ENCODE measurements at places on chromosomes 7 and 10. TPM values are rescaled to one million over a fixed set of nuclear protein-coding genes. Genes with fewer than 3 reads are reported as not detected.
A peak's percentile ranks its signal among the peaks of the same experiment; 100 is the strongest.

ITPRID1 gene
- total RNA-seq = 0.18 TPM

GRCh38 chr10:119526621-119527592 lies 15.6 kb downstream of the RGS10 start:
- DNase-seq = no peak

DNA sequence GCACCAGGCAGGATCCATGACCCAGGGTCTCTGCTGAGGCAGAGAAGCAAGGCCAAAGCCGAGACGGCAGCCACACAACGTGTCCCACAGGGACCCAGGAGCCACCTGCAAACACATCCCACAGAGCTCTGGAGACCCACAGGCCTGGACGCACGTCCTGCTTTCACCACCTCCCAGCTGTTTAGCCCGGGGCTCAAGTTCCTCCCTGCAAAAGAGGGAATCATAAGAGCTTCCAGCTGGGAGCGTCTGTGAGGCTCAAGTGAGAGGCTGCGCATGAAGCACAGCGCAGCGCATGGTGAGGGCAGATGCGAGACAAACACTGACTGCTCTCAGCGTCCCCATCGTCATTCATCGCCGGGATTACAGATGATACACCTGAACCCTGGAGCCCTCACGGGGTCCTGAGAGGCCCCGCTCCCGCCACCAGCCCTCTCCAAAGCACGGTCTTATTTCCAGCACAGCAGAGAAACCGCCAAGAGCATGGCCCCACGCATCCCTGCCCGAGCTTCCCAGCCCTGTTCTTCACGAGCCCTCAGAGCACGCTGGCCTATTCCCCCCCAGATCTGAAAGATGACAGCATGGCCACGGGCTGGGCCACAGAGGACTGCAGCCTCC lies 88.7 kb downstream of the MAD1L1 start:
- DNase-seq = no peak

ODAD2 gene
- total RNA-seq = 6.7 TPM

DNA sequence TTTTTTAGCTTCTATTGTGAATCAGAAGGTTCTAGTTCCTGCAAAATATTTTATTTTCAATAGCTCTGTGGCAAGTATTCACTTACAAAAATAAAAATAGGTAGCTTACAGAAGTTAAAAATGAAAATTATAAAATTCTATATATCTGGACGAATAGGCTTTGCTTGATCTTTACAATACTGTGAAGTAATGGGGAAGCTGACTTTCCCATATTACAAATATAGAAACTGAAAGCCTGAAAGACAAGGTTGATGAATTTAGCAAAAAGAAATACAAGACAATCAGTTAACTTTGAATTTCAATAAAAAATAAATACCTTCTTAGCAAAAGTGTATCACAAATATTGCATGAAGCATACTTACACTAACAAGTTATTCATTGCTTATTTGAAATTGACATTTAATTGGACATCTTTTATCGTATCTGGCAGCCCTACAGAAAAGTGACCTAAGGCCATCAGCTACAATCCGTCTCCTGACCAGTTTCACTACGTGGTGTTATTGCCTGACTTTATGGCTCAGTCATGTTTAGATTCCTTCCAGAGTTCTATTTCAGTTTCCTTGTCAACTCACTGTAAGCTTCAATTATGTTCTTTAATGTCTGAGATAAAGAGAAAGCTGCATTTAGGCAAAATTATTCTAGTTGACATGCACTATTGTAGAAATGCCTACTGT lies 310.5 kb upstream of the HGF start:
- no peak for DNase-seq

- peak; percentile 81 for DNase-seq
Observed at GRCh38 chr10:14032406-14032998, 298.2 kb downstream of the FRMD4A start.

GRCh38 chr7:2729893-2730716 lies 42.1 kb downstream of the AMZ1 start:
- peak; percentile 42 for DNase-seq

DNA sequence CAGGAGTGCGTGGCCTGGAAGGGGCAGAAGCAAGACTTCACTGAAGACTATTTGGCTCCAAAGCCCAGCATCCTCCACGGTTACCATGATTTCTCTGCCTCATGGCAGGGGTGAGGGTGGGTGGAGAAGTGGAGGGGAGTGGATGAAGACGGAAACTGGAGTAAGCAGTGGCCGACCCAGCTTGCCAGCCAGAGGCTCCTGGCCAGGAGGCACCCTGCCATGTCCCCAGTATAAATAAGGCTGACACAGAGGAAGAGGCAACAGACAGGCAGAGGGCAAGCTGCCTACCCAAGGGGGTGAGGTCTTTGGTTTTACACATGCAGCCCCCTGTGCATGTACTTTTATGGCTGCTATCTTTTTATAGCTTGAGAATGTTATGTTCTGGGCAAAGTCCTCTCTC lies 102.6 kb upstream of the TBX20 start:
- DNase-seq = no peak

TSC22D4 gene
- 35.8 TPM for total RNA-seq

DNA sequence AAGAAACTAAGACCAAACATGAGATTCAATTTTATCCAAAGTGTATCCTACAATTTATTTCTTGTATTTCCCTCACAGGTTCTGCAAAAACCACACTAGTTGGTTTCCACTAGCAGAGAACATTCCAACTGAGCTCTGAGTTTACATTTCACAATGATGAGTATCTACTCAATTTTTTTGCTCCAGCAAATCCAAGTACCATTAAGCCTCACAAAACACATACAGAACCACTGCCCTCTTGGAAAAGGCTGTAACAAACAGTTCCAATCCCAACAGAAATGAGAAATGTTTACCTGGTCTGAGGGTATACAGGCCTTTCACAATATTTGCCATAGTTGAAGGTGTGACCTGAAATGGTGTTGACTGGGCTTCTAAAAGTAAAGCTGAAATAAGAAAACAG lies 59.9 kb downstream of the CACUL1 start:
- DNase-seq = no peak

DNA sequence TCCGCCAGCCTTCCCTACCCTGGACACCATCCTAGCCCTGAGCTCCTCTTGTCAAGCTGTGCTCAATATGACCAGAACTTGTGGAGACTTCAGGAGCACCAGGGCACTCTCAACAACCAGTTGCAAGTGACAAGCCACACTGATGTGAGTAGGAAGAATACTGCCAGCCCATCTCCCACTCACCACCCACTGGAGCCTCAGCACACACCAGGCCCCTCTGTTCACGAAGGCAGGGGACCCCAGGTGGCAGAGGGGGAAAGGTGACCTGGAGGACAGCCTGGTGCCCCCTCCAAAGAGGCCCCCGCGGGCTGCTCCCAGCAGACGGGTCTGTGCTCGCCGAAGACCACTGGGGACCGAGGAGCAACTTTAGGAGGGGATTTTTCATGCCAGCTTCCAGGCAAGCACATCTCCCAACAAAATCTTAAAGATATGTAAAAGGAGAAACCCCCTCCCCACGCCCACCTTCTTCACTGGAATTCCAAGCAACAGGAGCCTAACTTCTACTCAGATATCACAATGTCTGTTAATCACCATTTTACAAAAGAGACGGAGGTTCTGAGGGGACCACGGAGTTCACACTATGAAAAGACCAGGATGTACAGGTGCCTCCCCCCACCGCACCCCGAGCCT lies 1.0 kb downstream of the MMD2 start:
- peak; percentile 60 for DNase-seq

GRCh38 chr7:138095972-138096935 lies 20.0 kb downstream of the AKR1D1 start:
- no peak for DNase-seq

LIPJ gene
- not detected for total RNA-seq

GRCh38 chr7:129599174-129599573 lies 12.3 kb upstream of the NRF1 start:
- no peak for DNase-seq

DNA sequence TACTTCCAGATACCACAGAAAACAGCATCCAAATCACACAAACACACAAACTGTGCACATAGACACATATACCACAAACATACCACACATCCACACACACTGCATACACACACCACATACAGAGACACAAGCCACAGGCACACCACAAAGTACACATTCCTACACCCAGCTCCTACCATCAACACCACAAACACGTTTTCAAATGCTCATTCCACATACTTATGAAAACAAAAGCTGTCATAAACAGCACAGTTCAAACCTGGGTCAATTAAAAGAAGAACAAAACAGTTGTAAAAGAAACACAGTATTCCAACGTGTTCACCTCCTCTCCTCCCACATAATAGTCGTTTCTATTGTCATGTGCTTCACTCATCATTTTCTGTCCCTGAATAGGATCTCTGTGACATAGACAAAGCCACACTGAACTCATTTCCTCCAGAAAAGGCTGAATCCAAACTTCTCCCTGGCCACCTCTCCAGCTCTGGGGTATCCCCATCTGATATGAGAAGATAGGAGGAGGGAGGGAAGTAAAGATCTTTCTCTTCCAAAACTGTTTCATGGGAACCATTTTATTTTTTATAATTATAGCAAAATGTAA lies 89.2 kb downstream of the CXCL12 start:
- DNase-seq = no peak

UNC5B gene
- 40.2 TPM for total RNA-seq

DNA sequence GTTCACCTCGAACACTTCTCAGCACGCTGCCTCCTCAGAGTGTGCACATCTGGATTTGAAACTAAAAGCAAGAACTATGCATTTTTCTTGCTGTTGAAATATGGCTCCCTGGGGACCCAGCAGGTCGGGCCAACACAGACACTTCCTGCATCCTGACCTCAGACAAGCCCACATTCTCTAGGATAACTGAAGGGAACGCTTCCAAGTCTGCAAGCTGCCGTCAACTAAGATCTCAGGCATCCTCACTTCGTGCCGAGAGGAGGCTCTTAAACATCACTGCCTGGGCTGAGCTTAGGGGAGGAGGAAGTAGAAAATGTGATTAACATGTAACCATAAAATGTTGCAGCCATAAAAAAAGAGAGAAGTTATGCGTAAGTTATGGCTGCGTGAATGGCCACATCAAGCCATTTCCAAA lies 65.5 kb downstream of the PYROXD2 start:
- no peak for DNase-seq

DNA sequence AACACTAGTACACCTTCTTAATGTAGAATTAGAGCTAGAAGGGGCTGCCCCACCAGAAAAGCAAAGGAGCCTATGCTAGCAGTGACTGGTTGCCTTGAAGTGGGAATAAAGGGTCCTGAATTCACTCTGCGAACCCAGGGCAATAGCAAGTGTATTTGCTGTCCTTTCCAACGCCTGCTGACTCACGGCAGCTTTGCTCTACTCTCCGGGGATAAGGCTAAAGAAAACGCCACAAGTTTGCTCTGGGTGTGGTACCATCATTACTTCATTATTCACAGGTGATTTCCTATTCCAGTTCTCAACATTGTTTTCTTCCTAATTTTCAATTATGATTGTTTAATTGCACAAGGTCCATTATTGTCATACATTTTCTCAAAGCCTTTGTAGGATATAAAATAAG lies 220.5 kb upstream of the AOAH start:
- no peak for DNase-seq

CADPS2 gene
- total RNA-seq = 5.9 TPM
